ENCODE measurements at places on chromosomes 12 and 14.

DNA sequence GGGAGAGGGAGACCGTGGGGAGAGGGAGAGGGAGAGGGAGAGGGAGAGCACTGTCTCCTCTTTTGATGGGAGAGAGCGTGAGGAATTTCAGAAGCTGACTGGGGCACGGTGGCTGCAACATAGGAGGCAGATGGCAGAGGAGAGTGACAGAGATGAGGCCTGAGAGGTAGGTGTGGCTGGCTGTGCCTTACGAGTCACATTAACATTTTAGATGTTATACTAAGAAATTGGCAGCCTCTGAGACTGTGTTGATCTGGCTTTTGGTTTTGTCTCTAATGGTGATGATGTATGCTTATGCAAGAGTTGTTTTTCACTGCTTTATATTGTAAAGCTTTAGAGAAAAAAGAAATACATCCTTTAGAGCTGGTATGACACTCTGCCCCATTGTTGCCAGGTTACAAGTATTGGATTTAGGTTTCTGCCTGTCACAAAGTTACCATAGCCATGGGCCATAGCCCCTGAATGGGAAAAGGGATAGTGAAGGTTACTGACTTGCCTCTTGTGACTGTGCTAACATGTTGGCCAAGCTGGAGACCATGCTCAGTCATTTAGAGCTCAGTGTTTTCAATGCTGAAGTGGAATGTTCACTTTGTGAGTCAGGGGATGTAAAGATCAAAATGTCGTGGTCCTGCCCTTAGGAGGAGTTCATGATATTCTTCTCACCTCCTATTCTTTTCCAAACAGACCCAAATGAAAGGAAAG lies 186.2 kb downstream of the SYNE2 start:
- no peak for DNase-seq

GRCh38 chr14:32332415-32333316 lies 3.6 kb downstream of the AKAP6 start:
- DNase-seq: no peak

GRCh38 chr14:83290447-83290846 lies 1756.8 kb upstream of the SEL1L start:
- no peak for DNase-seq

DNA sequence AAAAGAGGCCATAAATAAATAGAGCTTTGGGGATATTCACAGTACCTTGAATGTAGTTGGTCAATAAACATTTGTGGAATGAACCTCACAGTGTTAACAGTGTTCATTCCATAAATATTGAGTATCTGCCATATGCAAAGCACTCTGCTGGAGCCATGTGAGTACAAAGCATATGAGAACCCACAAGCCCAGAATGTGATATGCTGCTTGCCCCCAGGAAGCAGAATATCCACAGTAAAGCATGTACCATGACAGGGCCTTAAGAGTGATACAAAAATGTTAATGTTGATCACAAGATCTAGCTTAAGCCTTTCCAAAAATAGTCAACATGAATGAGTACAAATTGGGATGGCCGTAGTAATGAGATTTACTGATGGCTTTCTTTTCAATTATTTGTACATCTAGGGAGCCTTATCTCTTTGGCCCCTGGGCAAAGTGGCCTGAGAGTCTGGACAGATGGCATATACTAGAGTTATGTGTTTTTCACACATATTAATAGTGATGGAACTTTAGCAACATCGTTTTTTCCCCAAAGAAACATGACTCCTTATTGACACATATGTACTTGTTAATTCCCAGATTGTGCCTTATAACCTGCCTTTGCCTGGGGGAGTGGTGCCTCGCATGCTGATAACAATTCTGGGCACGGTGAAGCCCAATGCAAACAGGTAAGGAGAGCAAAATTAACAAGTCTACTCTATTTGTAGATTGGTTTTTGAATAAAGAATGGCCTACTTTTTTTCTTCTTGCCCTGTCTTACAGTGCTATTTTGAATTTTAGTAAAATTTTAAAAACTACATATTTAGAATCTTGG lies 10.9 kb downstream of the LGALS3 start:
- DNase-seq: no peak

GRCh38 chr14:82230748-82231147 lies 697.1 kb upstream of the SEL1L start:
- no peak for DNase-seq

GRCh38 chr12:15341371-15341770 lies 19.1 kb downstream of the PTPRO start:
- no peak for DNase-seq

GRCh38 chr12:80033448-80033847 lies 65.9 kb upstream of the OTOGL start:
- DNase-seq: peak; percentile 55

- DNase-seq: no peak
Observed at GRCh38 chr12:92784356-92784755, 81.6 kb downstream of the PLEKHG7 start.

DNA sequence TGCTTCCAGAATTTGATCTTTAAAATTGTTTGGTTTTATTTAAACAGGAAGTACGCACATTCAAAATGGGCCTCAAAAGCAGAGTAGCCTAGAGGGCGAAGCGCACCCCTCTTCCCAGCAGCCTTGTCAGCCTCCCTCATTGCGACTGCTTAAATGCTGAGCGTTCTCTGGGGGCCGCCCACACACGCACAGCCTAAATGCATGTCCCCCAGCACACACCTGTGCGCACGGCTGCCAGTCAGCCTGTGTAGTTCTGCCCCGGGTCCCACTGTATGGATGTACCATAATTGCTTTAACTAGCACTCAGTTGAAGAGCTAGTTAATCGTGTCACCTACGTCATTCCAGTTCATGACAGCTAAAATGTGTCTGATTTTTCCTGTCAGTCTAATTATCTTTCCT lies 79.3 kb downstream of the TESC start:
- DNase-seq: no peak

DNA sequence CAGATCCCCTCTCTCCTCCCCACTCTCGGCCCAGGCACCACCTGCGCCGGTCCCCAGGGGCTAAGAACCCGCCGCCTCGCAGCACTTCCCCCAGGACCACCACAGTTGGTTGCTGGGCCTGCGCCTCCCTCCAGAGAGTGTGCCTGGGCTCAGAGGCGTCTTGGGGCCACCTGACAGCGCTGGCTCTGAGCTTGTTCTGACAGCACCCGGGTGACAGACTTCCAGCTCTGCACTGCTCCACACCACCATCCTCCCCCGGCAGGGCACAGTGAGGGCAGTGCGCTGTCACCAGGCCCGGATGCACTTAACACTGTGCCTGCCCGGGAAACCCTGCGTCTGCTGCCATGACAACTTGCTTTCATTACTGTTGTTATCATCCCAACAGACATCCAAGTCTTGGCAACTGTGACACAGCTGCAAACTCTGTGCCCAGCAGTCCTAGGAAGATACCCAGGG lies 6.6 kb downstream of the BRF1 start:
- peak; percentile 61 for DNase-seq

- DNase-seq: no peak
Observed at GRCh38 chr12:15931590-15932053, 20.5 kb downstream of the DERA start.

DNA sequence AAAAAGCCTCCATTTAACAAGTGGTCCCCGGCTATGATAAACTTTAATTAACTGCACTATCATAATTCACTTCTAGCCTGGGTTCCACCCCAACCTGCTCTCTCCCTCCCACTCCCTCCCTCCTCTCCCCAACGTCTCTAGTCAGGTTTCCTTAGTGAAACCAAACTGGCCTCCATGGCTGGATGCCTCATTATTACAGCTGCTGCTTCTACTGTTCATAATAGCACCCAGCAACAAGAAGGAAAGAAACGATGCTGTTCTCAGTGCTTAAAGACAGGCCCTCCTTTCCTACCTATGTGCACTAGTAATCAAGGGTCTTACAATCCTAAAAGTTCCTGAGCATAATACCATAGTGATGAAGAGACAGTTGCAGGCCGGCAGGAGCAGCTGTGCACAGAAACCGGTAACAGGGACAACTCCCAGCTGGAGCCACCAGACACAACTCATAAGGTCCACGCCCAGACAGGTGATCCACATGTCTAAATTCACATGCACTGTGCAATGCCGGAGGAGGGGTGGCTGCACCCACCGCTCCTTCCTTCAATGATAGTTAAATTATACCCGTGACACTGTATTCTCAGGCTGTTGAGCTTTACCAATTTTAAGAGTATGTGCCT lies 6.2 kb downstream of the IRF2BPL start:
- DNase-seq: no peak

DNA sequence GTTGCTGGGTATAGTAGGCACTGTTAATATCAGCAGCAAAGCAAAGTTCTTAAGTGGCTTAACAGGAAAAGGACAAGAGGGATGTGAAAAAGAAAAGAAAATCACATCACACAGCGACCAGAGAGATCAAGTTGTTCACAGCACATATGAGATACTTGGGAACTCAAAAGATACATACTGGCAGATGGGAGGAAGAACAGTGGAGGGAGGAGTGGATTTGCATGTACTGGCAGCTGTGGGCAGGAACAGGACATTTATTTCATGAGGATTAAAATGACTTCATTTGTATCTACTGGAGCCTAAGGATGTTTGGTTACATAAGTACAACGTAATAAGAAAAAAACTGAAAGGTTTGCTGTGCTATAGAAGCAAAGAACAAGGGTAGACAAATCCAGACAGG lies 136.5 kb upstream of the IFNG-AS1 start:
- DNase-seq: no peak

DNA sequence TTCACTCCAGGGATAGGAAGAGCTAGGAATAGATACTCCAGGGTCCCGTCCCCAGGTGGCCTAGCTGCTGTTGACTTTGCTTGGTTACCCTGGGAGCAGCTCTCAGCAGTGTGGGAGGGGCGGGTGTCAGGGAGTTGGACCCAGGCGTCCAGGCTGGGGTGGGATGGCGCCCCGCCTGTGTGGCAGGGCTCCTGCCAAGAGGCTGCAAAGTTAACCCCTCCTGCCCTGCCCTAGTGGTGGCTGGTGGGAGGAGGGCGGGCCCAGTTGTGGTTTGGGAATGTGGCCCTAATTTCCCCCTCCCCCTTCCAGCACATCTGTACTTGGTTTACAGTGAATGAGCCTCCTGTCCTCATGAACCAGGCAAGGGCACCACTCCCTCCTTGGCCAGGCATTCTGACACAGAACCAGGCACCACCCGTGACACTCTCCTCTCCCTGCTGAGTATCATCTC lies 1.7 kb upstream of the RARG start:
- DNase-seq: peak; percentile 52

DNA sequence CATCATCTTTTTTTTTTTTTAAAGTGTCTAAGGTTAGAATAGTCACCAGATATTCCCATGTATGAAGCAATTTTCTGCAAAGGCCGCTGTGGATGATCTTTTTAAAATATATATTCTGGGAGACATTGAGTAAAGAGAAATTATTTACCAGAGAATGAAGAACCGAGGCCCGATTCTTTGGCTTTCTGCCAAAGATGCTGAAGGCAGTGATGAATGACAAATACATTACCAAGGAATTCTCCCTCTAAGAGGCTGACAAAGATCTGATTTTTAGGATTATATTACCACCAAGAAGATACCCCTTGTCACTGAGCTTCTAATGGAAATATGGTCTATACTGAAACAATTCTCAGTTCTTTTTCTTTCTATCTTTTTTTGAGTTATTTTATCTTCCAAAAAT lies 336.8 kb downstream of the NAV3 start:
- no peak for DNase-seq

- no peak for DNase-seq
Observed at GRCh38 chr14:22606380-22606779, 8.3 kb downstream of the ABHD4 start.

DNA sequence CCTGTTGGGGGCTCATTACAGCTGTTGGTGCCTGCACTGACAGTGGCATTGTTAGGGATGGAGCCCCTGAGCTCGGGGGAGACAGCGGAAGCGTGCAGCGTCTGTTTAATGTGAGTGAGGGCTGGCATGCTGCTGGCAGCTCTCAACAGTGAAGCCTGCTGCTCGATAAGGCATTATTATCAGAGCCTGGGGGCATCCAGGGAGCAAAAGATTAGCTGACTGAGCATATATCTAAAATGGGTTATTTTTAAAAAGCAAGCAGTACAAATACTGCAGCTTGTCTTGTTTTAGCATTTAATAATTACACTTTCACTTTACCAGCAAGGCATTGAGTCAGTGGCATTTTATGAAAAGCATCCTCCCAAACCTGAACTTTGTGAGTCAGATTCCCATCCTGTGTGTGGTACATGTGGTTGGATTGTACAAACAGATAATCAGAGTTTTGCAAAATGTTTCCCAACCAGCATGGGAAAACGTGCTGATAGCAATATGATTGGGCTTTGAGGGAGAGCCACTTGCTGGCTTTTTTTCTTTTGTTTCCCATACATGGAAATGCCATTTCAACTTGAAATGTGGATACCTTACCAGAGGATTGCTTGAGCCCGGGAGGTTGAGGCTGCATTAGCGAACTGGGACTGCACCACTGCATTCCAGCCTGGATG lies 150.8 kb downstream of the PRKCH start:
- no peak for DNase-seq

GRCh38 chr12:123284669-123285068 lies 13.0 kb upstream of the CDK2AP1 start:
- no peak for DNase-seq

GRCh38 chr12:27013611-27014084 lies 536 bp downstream of the TM7SF3 start:
- no peak for DNase-seq

DNA sequence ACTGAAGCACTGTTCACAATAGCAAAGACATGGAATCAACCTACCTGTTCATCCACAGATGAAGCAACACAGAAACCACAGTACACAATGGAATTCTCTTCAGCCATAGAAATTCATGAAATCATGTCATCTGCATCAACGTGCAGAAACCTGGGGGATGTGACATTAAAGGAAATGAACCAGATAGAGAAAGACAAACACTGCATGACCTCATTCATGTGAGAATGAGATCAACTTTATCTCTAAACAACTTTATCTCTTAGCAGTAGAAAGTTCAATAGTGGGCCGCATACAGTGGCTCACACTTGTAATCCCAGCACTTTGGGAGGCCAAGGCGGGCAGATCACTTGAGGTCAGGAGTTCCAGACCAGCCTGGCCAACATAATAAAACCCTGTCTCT lies 19.9 kb downstream of the ASCL4 start:
- DNase-seq: no peak

DNA sequence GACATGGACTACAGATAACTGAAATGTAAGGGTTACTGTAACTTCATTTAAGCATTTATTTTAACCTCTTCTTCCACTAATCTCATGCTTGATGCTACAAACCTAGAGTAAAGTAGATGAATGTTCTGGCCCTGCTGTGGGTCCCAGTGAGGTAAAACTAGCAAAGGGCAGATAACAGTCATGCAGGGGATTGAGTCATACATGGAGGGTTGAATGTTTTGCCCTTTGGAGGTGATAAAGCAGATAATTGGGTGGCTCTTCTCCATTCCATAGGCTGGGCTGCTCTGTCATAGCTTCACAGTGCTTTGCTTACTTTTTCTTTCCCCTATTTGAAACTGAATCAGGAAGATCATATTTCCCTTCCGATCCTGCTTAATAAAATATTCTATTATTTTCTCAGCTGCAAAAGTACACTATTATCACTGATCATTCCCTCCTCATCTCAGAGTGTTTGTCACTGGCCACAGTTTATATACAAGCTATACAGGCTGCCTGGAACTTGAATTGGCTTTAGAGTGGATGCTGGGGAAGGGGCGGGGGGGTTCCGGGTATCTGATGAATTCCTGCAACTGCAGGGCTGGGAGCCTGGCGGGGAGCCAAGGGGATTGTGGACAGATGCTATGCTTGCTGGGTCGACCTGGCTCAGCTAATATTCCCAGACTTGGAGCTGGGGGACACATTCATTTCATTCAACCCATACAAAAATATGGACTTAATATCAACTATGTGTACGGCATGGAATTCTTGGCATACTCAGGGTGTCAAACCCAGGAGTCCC lies 235.1 kb downstream of the NRXN3 start:
- DNase-seq: no peak

GRCh38 chr14:89443042-89443629 lies 26.1 kb upstream of the FOXN3 start:
- no peak for DNase-seq

- no peak for DNase-seq
Observed at GRCh38 chr12:1481326-1481725, 113.1 kb downstream of the FBXL14 start.

All from right hindlimb (tissue), 1 donor.